ENCODE measurements at places on chromosomes 13 and 19.

DNA sequence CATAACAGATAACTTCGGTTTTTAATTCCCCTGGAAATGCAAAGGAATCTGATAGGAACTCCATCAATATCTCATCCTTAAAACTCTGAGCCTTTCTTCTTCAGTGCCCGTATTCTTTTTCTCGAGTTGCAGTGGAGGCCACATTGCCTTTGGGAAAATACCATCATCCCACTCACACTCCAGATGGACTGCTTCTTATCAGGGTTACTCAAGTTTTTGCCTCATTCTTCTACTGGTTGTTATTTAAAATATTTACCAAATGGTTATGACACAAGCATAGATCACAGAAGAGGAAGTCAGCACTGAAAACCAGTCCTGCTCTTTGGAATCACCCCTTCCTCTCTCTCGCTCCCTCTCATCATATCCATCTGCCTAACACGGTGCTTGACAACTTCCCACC, 1020.5 kb upstream of the SLC10A2 start:
- no peak for DNase-seq

GRCh38 chr19:30861919-30862318, 487.3 kb downstream of the TSHZ3 start:
- DNase-seq: no peak

DNA sequence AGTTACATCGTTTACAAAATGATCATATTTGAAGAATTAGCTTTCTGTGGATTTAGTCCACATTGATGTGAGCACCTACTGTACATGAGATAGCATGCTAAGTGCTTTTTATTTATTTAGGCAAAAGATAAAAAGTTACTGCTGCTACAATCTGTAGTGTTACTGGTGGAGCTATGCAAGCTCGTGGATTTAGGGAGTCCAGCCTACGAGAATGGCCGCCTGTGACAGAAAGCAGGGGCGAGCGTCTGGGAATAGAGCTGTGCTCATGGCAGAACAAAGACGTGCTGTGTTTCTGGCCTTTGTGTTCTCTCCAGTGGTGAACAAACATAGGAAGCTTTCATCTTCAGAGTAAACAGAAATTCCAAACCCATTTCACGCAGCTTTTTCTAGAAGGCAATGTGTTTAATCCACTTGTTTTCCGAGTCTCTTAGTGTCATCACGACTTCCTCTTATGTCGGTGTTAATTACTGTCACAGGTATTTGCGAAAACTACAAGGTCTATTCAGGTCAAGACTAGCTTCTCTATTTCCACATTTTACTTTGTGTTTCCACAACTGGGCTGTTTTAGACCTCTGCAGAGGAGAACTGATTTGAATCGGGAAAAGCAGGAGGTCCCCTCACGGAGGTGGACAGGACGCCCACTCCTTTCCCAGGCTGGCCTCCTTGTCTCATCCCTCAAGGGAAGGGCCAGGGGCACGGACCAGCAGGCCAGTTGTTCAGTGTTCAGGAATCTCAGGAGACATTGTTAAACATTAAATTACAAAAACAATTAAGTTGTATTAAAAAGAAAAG, 67.3 kb downstream of the ATP11A start:
- no peak for DNase-seq

- no peak for DNase-seq
These were observed 56.8 kb upstream of the KLF12 start for GRCh38 chr13:74190999-74191398.

DNA sequence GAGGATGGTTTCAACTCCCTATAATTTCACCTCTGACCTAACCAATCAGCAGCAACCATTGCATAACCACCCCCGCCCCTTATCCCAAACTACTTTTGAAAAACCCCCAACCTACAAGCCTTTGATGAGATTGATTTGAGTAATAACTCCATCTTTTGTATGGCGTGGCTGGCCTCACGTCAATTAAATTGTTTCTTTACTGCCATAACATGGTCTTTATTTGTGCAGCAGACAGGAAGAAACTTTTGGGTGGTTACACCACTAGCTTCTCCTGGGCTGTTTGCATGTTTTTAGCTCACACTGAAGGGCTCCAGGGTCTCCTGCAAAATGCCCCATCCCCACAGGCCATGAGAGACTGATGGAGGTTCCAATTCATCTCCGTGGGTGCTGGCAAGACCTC, 34.0 kb upstream of the PEG3 start:
- no peak for DNase-seq

GRCh38 chr19:14406645-14407401, 12.3 kb downstream of the DDX39A start:
- no peak for DNase-seq

DNA sequence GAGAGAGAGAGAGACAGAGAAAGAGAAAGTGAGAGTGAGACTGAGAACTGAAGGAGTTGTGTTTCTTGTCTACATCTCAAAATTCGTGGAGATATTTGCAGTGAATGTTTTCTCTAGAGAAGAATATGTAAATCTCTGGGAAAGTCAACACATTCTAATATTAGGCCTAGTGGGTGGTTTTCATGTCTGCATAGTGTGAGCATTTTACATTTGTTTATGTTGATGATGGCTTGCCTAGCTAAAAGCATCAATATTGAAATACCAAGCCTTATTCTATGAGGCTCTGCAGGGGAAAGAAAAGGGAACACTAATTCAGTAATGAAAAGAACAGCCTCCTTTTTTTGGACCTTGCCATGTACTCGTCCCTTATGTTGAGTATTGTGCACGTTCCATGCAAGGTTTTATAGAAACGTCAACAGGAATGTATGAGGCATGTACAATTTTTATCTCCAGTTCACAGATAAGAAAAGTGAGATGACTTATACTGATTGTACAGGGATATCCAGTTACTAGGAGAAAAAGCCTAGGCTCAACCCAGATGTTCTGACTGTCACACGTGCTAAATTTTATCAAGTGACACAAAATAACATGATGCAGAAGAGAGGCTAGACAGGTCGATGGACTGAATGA, 1288.9 kb upstream of the SLC10A2 start:
- DNase-seq: no peak

DNA sequence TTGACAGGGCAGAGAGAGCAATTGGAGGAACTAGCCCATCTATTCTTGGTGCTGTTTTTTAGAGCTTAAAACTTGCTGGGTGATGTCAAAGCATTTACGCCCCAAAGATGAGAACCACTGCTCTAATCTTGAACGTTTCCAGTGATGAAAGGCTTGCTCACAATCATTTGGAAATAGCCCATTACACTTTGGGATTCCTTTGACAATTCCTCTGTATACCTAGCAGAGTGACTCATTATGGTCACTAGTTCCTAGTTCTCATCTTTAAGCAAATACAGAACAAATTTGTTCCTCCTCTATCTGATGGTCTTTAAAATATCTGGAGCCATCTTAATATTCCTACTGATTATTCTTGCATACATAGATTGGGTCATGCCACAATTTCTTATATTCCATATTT, 112.3 kb downstream of the GPC6 start:
- no peak for DNase-seq
